IPS DF 6.9 (cell line): ENCODE measurements at places on chromosomes 5 and 9.

- no peak for DNase-seq
Measured at GRCh38 chr5:34848230-34848629, 9.3 kb downstream of the TTC23L start.

GRCh38 chr9:91348191-91348807 lies 13.4 kb downstream of the AUH start:
- no peak for DNase-seq

GRCh38 chr9:126947529-126947928 lies 32.9 kb downstream of the RALGPS1 start:
- peak; percentile 35 for DNase-seq

DNA sequence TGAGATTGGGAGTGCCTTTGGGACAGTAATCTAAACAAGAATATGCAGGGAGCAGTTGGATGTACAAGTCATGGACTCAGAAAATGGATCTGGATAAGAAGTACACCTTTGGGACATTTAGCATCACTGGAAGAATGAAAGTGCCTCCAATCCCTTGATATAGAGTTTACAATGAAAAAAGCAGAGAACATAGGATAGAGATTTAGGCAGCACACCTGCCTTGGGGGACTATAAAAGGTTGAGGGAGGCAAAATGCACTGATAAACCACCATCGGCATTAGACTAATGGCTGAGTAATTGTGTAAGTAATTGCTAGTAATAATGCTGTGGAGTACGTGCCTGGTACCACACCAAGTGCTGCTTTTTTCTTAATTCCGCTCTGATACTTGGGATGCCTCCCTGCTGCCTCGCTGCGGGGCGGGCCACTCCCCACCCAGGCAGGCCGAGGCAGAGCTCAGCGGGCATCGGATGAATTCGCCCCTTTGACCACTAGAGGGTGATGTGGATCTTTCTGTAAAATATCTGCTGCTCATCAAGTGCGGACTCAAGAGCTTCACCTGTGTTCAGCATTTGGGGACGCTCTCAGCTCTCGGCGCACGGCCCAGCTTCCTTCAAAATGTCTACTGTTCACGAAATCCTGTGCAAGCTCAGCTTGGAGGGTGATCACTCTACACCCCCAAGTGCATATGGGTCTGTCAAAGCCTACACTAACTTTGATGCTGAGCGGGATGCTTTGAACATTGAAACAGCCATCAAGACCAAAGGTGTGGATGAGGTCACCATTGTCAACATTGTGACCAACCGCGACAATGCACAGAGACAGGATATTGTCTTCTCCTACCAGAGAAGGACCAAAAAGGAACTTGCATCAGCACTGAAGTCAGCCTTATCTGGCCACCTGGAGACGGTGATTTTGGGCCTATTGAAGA lies 99.9 kb downstream of the ANKRD18B start:
- DNase-seq = peak; percentile 73

GRCh38 chr9:95004411-95005277 lies 278.1 kb downstream of the AOPEP start:
- DNase-seq = no peak

DNA sequence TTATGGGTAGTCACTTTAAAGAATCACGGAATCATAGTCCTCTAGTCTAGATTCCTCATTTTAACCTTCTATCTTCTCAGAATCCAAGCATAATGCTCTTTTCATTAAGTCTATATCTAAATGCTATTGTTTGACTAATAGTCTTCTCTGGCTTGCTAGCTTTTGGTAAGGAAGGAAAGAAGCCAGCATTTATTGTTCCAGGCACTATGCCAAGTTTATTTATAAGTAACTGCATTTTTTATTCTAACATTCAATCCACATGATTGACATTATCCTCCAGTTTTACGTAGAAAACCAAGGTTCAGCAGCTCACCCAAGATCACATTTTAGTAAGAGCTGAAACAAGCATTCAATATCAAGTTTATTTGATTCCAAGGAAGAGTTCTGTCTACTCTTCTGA lies 254.2 kb downstream of the SAXO1 start:
- no peak for DNase-seq

DNA sequence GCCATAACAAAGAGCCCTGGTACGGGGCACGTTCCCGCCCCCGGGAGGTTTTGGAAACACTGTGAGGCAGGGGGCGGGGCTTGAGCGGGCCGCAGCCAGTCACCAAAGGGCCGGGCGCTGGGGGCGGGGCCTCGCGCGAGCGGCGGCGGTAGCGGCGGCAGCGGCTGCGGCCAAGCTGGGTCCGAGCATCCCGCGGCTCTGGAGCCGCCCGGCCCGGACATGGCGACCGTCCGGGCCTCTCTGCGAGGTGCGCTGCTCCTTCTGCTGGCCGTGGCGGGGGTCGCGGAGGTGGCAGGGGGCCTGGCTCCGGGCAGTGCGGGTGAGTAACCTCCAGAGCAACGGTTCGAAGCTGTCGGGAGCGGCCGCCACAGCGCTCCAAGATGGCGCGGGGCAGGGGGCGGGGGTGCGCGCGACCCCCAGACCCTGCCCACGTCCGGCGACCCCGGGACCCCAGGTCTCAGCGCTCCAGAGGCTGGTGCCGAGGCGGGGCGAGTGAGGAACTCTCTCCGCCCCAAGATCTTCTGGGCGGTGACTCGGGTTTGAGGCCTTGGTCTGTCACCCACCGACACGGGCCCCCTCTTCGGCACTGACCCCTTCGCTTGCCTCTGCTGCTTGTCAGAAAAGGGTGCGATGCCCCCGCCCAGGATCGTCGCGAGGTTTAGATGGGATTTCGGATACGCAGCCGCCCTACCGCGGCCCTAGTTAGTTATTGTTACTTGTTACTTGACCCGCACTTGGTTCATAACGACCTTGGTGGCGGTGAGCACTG lies at the start of gene RECK:
RECK (plus strand) TSS at position 134 of the 769 bp plus-strand sequence; CDS start at position 220, 86 bp downstream.
- no peak for DNase-seq

GRCh38 chr9:124381170-124381945 lies 33.9 kb downstream of the PSMB7 start:
- no peak for DNase-seq

DNA sequence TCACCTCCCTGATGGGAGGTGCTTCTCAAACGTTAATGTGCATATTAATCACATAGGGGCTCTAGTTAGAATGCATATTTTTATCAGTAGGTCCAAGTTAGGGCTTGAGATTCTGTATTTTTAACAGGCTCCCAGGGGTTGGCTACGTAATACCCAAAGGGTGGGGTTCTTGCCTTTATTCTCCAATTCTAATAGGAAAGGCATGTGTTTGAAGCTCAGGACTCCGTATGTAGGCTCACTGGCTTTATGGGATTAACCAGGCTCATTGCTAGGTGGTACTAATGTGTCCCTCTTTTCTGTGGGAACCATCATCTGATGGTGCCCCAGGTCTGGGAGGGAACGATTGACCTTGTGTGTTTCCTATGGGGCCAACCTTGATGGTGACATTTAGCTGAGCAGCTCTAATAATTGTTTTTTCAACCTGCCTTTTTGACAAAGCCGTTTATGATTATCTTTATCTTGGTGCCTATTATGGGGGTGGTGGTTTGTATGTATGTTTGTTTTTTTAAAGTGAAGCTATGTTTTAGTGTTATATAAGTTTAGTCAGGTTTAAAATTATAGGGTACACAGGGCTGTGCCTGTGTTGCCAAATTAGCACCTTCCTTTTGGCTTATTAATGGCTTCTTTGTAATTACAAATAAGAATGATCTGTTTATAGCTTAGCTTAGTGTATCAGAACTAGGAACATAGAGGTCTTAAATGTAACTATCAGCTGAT lies 20.8 kb downstream of the TJP2 start:
- no peak for DNase-seq

DNA sequence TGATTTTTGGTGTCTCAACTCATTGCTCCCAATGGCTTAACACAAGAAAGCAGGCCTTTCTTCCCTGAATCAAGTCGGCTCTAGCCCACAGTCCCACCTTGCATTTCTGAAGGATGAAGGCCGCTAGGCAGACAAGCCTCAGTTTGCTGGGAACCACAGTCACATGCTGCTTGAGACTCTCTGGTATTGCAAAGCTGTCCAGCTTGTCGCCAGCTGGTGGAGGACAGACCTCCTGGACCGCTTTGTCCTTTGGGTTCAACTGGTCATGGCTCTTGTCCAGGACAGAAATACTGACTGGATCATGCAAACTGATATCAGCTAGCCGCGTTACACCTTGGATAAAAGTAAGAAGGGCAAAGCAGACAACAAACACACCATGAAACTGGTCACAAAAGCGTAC lies 23.1 kb downstream of the DDX31 start:
- DNase-seq = no peak

GRCh38 chr9:137241490-137242268 lies 592 bp downstream of the TUBB4B start:
- DNase-seq = no peak

- no peak for DNase-seq
Measured at GRCh38 chr5:15682566-15682965, 182.6 kb downstream of the FBXL7 start.

DNA sequence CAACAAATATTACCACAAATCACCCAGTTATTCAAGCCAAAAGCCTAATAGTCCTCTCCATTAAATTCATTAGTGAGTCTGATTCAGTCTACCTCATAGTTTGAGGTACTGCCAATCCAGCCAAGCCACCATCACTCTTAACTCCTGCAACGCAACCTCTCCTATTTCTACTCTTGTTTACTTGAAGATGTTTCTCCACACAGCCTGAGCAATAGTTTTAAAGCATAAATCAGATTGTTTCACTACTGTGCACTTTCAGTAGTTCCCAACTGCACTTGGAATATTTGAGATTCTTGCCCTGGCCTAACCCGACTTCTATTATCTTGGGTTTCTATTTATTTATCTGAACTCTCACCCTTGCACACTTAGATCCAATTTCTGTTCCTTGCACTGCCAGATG lies 85.5 kb downstream of the YIPF5 start:
- DNase-seq = no peak

DNA sequence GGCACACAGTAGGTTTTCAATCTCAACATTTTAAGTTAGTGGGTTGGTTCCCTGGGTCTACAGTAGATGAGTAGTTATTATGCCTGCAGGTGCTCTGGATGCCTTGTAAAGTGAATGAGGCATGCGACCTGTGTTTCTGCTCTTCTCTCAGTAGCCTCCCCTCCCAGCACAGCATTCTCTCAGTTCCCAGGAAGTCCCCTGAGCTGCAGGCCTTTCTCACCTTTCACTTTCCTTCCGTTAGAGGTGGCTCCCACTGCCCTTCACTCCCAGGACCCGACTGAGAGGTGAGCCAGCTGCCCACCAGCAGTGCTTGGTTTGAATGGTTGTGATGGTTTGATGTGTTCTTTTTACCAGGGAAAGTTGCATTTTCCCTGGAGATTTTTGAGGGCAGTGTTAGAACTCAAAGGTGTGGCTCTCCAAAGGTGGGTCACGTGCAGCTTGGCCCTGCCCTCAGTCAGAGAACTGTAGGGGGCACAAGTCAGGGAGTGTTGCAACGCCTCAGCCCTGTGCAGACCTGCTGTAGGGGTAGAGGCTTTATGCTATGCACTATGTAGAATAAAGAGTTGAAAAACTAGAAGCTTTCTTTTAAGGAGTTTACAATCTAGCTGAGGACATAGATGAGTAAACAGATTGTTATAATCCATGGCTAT lies 173.8 kb downstream of the NTRK2 start:
- no peak for DNase-seq

GRCh38 chr5:1524481-1524798 lies 680 bp upstream of the LPCAT1 start:
- DNase-seq = no peak

DNA sequence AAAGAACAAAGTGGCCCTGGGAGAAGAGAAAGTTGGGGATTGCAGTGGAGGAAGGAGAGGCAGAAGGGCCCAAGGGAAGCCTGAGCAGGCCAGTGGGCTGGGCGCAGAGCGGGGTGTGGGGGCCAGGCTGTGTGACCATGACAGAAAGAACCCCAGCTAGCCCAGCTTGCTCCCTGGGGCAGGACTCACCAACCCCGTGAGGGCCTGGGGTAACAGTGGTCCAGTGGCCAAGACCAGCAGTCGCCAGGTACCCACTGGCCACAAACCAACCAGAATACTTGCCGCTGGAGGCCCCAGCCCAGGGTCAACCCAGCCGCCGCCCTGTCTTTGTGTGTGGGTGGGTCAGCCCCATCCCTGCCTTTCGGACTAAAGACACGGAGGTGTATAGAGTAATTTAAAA lies 146.5 kb downstream of the CACNA1B start:
- DNase-seq = no peak

DNA sequence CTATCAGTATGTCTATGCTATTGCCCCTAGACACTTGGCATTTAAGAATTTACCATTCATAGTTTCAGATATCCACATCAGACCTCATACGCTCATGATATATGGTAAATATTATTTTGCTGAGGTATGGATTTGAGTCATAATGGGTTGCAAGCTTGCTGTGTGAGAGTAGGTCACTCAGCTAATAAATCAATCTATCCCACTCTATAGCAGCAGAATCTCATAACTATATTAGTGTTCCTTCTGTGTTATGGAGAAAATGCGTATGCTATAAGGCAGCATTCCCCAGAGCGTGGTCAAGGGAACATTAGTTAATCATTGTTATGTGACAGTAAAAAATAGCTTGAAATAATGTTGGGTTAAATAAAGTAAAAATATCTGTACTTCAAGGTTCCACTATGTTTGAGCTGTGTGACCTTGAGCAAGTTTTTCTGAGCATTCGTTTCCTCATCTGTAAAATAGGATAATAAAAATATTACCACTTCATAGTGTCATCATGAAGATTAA lies 7.7 kb downstream of the TRIM32 start:
- no peak for DNase-seq
